ENCODE measurements at places on chromosomes 1 and 21.

DNA sequence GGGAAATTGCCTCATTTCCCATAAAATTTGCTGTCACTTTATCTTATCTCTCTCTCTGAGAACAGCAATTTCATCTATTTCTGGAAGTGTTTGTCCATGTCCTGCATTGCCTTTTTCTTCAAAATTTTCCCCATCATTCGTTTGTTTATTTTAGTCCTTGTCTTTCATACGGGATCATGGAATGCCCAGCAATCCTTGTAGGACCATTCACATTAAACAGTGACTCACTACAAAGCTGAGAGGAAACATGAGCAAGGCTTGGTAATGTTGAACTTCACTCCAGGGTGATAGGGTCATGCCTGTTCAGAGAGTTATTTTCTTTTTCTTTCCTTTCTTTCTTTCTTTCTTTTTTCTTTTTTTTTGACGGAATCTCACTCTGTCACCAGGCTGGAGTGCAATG is 32.2 kb upstream of the HNRNPU start:
- no peak for DNase-seq

GRCh38 chr1:244011786-244012185 is 39.3 kb upstream of the ZBTB18 start:
- no peak for DNase-seq

GRCh38 chr1:44265656-44266358 is 52.5 kb downstream of the DMAP1 start:
- no peak for DNase-seq

- DNase-seq = no peak
Observed at GRCh38 chr1:19073311-19074186, 117.1 kb upstream of the IFFO2 start.

GRCh38 chr1:235327559-235328270 is at the start of gene ARID4B:
TSS of gene ARID4B (minus strand) at chr1:235328179. CDS start at chr1:235326919, 1,260 bp downstream.
- DNase-seq = peak; percentile 75

- DNase-seq = no peak
Observed at GRCh38 chr1:98706173-98706843, 44.8 kb downstream of the SNX7 start.

DNA sequence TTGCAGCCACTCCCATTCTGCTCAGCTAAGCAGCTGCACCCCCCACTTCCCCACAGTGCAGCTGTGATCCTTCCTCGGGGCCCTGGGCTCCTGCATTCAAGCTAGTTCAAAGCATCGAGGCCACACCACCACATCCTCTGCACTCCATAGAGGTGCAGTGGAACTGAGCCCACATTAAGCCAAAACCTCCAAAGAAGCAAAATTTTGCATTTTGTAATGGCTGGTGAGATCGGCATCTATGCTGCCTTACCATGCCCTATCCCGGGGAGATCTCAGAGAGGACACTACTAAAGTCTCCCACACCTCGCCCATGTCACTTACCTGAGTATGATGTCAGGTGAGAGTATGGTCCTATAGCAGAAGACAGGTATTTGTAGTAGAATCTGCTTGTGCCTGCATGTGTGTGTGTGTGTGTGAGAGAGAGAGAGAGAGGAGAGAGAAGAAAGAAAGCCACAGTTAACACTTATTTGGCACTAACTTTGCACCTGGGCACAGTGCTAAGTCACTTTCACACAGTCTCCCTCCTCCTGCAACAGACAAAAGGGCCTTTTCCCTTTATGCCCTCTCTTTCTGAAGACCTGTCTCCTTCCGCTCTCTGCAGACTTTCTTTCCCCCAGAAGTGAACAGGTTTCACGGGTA is 89.8 kb downstream of the KIF14 start:
- peak; percentile 35 for DNase-seq

DNA sequence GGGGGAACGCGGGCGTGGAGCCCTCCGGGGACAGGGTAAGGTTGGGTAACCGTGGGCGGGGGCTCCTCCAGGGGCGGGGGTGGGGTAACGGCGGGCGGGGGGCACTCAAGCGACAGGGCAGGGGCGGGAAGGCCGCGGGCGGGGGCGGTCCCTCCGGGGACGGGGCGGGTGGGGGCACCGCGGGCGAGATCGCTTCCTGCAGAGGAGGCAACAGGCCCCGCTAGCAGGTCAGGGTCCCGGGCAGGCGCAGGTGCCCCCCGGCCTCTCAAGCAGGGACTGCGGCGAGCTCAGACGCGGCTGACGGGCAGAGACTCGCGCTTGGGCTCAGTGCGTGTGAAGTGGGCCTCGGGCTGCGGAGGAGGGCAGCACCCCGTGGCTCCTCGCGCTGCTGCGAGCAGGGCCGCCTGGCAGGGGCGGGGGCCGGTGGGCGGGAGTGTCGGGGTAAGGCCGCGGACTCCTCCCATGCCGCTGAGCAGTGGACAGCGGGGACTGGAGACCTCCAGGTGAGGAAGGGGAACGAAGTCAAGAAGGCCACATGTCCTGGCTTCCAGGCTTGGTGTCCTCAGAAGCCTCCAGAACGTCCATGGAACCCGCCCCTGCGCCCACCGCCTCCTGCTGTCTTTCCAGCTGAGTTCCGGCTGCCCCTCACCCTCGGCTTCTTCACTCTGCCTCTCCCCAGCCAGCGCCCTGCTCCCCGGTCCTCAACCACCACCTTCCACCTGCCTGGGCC is 627 bp upstream of the GNB1 start:
- peak; percentile 68 for DNase-seq

DNA sequence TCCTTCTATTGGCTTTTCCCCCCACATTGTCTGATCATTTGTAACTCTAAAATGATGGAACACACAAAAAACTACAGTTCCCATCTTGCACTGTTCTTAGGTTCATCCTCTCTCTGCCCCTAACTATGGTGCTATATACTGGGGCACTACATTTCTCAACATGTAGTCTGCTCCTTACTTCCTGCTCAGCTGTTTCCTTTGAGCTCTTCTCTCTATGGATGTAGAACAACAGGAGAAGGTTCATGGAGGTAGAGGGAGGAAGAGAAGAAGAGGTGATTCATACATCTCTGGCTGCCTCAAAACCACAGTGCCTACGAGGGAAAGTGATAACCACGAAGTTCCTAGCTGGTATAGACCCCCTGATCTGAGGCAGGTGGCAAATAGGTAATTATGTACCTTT is 7.0 kb upstream of the C1orf146 start:
- DNase-seq = no peak

- DNase-seq = no peak
Observed at GRCh38 chr1:85284202-85284601, 7.8 kb upstream of the BCL10 start.

DNA sequence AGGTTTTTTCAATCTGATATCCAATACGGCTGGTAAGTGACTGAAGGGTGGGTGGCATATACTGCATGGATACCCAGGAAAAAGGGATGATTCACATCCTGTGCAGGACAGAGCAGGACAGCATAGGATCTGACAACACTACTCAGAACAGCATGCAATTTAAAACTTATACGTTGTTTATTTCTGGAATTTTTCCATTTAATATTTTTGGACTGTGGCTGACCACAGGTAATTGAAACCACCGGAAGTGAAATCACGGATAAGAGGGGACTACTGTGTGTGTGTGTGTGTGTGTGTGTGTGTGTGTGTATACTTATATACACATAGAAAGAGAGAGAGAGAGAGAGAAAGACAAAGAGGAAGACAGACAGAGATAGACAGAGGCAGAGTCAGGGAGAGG is 23.0 kb downstream of the ERICH3 start:
- no peak for DNase-seq

DNA sequence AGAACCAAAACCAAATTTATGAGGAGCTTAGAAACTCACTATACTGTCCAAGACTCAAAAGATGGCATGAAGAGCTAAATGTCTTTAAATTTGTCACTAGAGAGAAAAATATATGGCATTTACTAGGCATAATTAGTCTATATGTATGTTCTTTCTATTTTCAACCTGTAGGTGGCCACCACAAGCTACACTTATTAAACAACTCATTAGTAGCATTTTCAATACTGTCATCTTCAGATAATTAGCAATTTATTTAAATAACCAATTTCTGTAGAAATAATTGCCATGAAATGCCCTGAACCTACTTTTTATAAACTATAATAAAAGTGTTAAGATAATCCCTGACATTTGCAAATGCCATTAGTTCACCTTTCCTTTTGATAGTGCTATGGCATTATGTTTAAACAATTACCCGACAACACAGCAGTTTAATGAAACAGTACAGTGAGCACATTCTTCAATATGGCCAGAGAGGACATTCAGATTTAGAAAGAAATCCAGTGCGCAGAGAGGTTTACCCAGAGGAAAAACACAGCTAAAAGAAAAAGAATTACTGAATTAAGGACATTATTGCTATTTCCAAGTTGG is 522.5 kb downstream of the PTBP2 start:
- DNase-seq = no peak

GRCh38 chr1:240287722-240288121 is 196.0 kb downstream of the FMN2 start:
- no peak for DNase-seq

DNA sequence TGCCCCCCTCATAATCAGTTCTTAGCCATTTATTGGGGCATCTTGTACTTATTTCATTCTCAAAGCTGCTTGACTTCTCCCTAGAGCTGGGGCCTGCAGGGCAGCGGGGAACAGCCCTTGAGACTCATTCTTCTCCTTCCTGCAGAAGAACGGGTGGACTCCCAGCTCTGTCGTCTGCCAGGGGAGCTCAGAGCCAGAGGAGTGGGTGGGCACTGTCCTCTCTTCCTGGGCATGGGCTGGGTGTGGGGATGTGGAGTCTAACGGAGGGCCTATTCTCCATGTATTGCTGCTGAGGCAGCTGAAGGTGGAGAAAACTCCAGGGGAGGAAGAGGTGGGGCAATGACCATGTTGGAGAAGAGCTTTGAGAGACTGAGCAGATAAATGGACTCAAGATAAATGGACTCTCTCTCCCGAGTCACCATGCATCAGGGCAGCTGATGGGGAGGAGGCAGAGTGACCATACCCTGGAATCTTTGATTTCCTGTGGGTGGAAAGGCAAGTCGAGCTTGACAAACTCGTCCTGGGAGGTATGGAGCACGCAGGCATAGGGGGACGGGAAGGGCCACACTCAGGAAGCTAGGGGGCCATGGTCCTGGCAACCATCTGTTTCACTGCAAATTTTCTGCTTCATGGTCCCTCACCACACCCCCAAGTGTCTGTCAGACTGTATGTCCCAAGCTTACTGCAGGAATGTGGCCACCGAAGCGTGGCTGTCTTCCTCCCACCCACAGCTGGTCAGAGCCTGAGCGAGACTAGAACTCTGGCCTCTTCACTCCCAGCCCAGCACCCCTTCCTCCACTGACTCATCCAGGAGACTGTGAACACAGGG is 56.9 kb upstream of the ATP2B4 start:
- DNase-seq = no peak

GRCh38 chr1:110152133-110152785 is 2.0 kb downstream of the SLC6A17 start:
- DNase-seq = no peak

DNA sequence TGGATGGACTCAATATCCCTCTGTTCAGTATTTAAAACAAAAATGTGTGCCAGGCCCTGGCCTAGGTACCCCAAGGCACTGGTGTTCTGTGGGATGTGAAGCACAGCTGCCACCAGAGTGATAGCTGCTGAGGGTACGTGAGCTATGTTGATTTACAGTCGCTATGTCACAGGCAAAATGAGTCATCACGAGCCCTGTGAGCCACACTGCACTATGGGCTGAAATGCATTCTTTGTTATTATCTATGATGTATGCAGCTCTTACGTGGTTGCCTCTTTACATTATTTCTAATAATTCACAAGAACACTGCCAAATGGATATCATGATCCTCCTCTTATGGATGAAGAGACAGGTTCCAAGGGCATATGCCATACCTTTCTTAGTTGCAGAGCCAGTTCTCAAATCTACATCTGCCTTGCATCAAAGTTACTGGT is 2.1 kb downstream of the TEX38 start:
- DNase-seq = no peak

DNA sequence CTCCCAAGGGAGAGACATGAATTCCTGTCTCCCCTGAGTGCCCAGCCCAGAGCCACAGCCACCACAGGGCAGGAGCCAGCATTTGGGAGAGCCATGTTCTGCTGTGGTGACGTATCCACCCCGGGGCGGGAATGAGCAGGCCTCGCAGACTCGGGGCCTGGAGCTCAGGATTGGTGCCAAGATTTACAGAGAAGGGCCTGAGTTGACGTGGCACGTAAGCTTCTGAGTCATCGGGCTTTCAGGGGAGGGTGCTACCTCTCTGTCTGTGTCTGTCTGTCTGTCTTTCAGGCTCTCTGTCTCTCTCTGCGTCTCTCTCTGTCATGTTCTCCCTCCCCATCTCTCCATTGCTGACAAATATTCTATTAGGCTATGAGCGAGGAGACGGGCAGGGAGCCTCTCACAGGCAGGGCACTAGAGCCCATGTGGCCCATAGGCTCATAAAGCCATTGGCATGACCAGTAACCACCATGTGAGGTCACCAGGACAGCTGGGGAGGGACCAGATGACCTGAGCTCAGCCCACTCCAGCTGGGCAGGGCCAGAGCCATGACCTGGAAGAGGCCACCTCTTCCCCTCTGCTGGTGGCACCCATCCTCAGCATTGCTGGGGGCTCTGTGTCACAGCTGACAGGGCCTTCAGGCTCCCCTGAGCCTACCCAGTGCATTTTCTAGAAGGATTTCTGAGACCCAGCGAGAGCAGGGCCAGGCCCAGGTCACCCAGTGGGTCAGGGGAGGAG is 300.0 kb upstream of the VAMP3 start:
- no peak for DNase-seq

DNA sequence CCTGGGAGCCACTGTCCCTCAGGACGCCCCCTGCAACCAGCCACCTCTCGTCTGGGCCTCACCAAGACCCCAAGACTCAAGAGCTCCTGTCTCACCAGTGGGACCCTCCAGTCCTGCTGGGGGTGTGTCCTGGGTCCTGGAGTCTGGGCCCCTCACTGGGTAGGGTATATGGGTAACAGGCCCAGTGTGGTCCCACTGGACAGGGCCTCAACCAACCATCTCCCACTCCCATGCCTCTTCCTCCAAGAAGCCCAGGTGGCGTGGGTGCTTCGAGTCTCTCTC is 725 bp upstream of the VWA1 start:
- DNase-seq = no peak

DNA sequence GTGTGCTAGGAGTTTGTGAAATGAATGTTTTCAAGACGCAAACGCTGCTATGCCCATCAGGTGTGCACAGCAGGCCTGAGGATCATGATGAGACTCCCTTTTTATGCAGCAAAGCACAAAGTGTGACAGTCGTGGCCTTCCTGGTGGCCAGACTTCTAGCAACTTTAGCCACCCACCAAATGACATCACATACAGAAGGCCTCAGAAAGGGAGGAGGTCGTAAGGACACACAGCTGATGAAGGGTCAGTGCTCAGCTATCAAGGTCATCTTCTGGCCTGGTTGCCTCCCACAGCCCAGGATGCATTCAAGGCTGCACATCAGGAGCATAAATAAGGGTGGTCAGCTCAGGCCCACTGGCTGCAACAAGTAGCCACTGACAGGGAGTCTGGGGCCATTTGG is 36.6 kb downstream of the BMP8A start:
- DNase-seq = no peak
